Hindlimb muscle (tissue), 1 donor: ENCODE measurements at places on chromosomes 7 and 10. TPM values are rescaled to one million over a fixed set of nuclear protein-coding genes. Genes with fewer than 3 reads are reported as not detected.

DNA sequence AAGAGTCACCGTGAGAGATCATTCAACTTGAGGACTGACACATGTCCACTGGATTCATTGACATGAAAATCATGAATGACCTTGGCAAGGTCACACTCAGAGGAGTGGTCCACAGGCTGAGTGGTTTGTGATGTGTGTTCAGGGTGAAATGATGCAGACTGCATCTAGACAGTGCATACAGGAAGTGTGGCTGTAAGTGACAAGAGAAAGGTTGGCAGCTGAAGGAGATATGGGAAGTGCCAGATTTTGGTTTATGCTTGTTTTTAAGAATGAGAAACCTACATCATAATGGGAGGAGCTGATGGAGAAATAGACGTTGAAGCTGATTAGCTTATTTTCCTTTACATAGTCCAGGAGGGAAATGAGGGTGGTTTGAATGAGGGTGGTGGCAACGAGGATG, 64.8 kb upstream of the VIPR2 start:
- no peak for DNase-seq

GRCh38 chr10:44714451-44714850, 196.7 kb upstream of the TMEM72 start:
- DNase-seq: no peak

- no peak for DNase-seq
Measured at GRCh38 chr7:4240520-4241303, 441.4 kb upstream of the FOXK1 start.

- peak; percentile 89 for DNase-seq
Measured at GRCh38 chr10:5466451-5467206, 32.7 kb downstream of the CALML5 start.

The CNPY1 gene
- polyA plus RNA-seq: not detected
